ENCODE measurements at places on chromosomes 6 and 20.
A peak's percentile ranks its signal among the peaks of the same experiment; 100 is the strongest.

- DNase-seq = peak; percentile 33
Measured at GRCh38 chr6:116405138-116405537, 34.4 kb downstream of the DSE start.

DNA sequence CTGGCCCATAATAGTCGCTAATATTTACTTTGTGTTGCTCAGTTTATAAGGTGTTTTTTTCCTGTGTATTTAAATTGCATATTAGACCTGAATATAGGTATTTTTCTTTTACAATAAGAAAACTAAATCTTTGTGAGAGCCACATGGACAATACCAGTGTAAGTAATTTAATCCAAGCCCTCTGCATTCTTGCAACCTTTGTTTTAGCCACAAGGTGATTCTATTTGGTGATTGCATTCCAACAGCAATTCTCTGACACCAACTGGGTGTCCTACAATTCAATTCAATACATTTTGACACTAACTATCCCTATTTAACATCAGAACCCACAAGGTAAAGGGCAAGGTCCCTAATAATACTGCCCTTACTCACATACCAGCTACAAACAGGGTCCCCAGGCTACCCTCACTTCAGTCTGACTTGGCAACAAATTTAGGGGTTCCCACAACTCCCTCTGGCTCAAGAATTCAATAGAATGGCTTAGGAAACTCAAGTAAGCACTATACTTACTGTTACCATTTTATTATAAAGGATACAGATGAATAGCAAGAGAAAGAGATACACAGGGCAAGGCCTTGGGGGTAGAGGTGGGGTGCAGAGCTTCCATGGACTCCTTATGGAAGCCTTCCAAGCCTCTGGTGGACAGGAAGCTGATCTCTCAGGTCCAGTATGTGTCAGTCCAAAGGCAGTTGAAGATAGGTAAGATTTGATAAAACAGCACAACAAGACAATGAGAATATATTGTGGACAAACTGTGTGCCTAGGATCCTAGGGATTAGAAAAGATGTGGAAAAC lies 169.3 kb downstream of the CD83 start:
- DNase-seq = no peak

GRCh38 chr20:58655328-58656107 lies 4.4 kb downstream of the STX16 start:
- DNase-seq = no peak

DNA sequence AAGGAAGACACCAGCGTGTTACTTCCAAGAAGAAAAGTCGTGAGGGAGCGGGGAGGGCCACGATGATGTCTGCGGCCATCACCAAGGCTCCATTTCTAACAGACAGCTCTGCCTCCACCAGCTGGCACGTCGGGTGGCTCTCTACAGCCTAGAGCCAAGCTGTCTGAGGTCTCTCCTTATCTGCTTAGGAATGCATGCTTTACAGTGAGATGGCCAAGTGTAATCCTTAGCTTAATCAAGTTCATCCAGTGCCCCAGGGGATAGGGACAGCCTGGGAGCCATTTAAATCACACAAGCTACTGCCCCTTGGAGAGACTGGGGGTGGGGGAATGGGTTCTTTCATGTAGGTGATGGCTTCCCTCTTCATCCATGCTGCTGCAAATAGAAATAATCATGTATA lies 213.8 kb upstream of the CST7 start:
- DNase-seq = peak; percentile 99

GRCh38 chr6:30743099-30744053 lies 889 bp upstream of the FLOT1 start:
- no peak for DNase-seq

GRCh38 chr6:143746202-143747119 lies 68.7 kb downstream of the PHACTR2 start:
- no peak for DNase-seq

DNA sequence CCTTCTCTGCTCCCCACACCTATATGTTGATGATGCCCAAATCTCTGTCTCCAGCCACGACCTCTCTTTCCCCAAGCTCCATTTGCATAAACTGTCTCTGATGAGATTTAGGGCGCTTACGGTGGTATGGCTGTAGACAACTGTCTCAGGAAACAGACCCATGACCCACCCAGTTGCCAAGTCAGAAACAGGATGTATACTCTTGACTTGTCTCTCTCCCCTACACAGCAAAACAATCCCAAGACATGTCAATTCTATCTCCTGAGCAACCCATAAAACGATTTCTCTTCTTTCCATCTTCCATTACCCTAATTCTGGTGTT lies 13.9 kb downstream of the GNL1 start:
- peak; percentile 32 for DNase-seq

- no peak for DNase-seq
Measured at GRCh38 chr6:28941684-28942448, 18.1 kb upstream of the TRIM27 start.

DNA sequence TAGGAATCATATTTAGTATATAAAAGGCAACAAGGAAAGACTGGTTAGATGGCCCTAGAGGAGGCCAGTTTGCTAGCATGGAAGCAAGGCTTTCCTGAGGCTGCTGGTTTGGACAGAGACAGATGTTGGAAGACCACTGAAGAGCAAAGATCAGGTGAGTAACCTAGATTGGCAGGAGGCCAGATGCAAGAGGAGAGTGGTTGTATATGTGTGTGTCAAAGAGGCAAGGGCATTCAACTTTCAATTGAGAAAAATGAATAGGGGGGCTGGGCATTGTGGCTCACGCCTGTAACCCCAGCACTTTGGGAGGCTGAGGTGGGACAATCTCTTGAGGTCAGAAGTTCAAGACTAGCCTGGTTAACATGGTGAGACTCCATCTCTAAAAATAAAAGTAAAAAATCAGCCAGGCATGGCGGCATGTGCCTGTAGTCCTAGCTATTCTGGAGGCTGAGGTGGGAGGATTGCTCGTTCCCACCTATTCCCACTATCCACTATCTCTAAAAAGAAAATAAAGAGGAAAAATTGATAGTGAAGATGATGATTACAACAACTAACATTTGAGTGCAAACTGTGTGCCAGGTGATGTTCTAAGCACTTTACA lies 79.8 kb downstream of the PRDM1 start:
- no peak for DNase-seq

GRCh38 chr20:43751167-43752050 lies 24.6 kb upstream of the GTSF1L start:
- no peak for DNase-seq

GRCh38 chr20:12093057-12093796 lies 175.5 kb downstream of the BTBD3 start:
- no peak for DNase-seq

- no peak for DNase-seq
Measured at GRCh38 chr6:89661559-89661958, 23.0 kb upstream of the LYRM2 start.

GRCh38 chr6:148446681-148447080 lies 104.0 kb downstream of the SASH1 start:
- no peak for DNase-seq

DNA sequence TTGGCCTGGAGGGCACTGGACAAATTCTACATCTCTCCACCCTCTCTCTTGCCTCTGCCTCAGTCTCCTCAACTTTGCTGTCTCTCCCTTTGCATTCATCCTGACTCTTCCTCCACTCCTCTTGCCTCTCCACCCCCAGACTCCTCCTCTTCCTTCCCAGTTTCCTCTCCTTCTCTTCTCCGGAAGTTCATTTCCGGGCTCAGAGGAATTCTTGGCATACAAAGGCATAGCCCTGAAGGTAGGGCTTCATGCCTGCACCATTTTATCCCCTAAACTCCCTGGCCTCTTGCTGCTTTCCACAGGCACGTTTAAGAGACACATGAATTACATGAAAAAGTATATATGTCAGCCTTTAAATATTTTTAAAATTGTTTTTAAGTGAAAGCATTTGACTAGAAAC lies 10.6 kb downstream of the BFSP1 start:
- DNase-seq = no peak

DNA sequence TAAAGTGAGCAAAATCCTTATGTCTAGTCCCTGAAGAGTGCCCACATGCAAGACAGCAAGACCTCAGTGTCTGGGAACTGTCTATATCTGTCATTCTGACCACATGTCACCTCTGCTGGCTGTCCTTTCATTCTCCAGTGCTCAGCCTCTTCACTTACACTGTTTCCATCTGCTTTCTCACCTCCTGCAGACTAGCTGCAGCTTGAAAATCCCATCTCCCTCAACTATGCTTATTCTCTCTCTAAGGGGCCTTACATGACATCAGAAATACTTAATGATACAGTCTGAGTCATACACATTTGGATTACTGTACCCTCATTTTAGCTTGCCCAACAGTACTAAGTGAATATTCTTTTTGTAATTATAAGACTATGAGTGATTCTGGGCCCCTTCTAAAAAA lies 587.8 kb downstream of the EPM2A start:
- no peak for DNase-seq

DNA sequence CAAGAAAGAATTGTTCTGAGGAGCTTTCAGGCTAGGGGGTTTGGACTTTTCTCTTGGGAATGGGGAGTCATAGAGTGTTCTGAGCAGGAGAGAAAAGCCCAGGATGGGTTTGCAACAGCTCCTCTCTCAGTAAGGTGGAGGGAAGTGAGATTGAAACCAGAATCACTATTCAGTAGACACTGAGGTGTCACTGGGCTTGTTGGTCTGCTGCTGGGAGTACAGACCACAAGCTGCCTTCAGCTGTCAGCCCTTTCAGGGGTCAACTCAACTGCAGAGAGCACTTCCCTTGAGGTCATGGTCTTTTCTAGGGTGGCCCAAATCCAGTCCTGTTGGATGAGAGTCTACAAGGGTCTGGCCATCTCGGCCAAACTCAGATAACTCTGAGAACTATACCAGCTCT lies 12.9 kb upstream of the FOXA2 start:
- no peak for DNase-seq

All from NCI-H82 (cell line).